Endothelial cell (in vitro differentiated cells): ENCODE measurements at places on chromosomes 3 and 15.

- no peak for DNase-seq
Observed at GRCh38 chr3:186717039-186717457, at the start of gene KNG1. Gene KNG1, plus strand, starts transcription at chr3:186717359. Its CDS starts 184 bp downstream, at chr3:186717543.

DNA sequence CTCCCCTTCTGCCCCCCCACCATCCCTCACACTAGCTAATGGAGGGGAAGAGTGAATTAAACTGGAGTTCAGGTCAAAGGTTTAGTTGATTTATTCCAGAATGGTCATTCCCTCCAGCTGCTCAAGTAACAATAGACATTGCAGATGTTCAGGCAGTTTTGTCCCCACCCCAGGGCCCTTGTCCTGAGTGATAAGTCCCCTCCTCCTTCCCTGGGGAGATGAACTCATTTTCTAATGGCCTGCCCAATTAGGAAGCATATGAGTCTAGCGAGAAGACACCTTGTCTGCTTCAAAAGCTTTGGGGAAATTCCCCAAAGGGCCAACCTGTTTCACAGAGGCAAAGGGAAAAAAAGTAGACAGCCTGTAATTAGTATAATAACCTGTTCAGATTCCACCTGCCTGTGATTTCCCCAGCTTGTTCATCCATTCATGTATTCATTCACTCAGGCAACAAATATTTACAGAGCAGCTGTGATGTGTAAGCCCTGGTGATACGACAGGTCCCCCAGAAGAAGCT lies 165.3 kb downstream of the SHQ1 start:
- DNase-seq, result no peak

DNA sequence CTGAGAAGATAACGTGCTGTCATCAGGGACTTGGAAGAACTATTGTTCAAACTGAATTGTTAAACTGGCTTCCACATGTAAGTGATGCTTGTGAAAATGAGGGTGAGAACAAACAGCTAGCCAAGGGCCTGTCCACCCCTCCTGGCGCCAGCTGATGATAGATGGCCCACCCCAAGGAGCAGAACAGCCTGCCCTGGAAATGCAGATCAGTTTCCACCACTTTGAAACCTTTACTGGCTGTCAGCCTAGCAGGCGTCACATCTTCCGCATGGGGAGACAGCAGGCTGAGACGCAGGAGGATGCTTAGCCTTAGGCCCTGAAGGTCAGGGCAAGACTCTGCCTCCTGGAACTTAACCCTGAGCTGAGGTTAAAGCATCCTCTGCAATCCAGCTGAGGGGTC lies 6.4 kb upstream of the SLC51B start:
- no peak for DNase-seq

DNA sequence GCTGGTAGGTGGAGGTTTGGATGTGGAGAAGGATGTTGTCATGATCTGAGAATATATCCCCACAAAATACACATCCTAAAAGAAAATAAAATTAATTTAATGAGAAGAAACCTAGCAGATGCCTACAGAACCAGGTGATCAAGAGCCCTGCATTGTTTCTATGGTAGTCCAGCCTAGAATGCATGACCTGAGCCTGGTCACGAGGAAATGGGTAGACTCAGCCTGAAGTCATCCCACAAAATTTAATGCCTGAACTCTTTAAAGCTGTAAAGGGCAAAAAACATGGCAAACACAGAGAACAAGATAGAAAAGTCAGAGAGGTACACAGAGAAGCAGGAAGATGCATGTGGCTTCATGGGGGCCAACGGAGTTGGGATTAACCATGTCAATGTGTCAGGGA lies 36.0 kb downstream of the LDHAL6B start:
- DNase-seq, result no peak

DNA sequence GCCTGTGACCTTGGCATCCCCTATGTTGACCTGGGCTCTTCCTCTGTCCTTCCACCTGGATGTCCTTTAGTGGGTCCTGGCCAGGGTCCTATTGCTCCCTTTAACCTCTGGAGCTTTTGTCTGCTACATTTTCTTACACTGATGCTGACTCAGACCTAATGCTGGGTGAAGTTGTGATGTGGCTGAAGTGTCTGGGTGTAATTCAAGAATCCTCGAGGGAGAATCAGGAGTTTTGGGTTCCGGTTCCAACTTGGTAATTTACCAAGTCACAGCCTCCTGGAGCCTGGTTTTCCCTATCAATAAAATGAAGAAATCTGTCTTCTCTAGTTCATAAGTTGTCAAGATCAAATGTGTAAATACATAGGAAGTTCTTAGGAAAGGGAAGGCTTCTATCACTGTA lies 25.6 kb downstream of the CEP19 start:
- DNase-seq, result no peak

DNA sequence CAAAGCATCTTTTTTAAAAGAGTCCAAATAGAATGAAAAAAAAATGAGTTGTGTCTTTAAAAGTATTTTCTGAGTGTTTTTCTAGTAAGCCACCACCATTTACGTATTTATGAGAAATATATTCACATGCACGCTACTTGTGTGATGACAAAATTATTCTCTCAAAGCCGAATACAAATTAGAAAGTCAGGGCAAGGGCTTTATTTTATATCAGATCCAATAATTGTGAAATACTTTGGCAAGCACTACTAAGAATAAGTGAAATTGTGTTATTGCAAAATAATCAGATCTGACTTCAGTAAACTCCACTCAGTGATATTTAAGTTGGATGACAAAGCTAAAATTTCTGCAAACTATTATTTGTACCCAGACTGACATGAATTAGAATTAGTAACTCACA lies 589.3 kb upstream of the KCNMB2 start:
- no peak for DNase-seq

- no peak for DNase-seq
Observed at GRCh38 chr3:36397841-36398240, 17.5 kb downstream of the STAC start.

DNA sequence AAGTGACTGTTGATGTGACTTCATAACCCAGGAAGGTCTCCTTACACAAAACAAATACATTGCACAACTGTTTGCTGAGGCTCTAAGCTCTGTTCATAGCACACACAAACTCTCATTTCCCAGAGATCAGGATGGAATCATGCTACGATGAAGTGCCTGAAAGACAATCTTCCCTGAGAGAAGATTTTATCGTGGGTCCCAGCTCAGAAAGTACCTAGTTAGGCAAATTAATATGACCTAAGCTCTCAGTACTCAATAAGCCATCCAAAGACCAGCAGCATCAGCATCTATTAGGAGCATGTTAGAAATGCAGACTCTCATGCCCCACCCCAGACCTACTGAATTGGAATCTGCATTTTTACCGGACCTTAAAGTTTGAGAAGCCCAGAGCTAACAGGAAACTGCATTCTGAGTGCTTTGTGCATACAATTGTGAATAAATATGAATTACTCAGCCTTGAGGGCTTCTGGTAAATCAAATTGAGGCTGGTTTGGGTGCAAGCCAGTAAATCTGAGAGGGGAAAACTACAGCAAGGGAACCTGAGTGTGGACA lies 161.5 kb upstream of the C2CD4B start:
- no peak for DNase-seq

DNA sequence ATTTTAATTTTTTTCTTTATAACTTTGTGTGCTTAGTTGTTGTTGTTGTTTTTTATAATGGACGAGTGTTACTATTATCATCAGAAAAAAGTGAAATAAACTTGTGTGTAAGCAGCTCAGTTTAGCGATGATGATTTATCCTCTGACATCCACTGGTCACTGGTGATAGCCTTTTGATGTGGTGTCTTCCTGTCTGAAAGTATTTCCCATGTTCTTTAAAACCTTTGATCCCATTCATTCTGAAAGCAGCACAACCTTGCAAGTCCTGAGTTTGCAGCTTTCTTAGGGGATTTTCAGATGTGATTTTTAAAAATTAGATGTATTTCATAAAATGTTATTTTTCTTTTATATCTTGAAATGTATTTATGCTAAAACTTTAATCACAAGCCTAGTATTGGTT lies 85.9 kb upstream of the ZPLD1 start:
- DNase-seq, result no peak

DNA sequence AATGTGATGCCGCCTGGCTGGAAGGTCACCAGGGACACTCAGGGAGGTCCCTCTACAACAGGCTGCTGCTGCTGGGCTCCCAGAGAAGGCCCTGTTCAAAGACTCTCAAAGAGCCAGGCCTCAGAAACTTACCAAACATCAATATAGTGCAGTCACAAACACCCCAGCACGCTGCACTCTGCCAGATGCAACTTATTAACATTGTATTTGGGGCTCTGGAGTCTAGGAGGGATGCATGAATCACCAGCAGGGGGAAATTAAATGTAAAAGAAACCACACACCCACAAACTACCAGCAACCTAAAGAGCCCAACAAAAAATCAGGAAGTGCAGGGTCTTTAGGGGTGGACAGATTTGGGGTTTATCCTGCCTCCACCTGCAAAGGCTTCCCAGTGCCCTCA lies 74.6 kb upstream of the SPATA12 start:
- DNase-seq, result no peak

GRCh38 chr3:49470714-49471420 lies 800 bp downstream of the DAG1 start:
- no peak for DNase-seq

GRCh38 chr3:128548426-128549282 lies 55.7 kb upstream of the GATA2 start:
- no peak for DNase-seq

DNA sequence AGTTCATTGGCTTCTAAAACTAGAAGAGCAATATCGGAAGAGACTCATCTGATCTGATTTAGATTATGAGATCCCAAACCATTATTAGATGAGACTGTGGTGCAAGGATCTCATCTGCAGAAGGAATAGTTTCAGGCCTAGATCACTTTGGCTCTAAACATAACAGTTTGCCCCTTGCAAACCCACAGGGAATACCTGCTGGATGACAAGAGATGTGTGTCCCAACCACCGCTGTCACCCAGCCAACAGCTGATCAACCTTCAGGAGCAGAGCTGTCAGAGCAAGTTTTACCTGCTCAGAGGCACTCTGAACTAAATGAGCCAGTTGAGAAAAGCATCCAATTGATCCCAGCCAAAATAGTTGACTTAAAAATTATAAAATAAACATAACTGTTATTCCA lies 64.0 kb upstream of the ST3GAL6 start:
- no peak for DNase-seq

DNA sequence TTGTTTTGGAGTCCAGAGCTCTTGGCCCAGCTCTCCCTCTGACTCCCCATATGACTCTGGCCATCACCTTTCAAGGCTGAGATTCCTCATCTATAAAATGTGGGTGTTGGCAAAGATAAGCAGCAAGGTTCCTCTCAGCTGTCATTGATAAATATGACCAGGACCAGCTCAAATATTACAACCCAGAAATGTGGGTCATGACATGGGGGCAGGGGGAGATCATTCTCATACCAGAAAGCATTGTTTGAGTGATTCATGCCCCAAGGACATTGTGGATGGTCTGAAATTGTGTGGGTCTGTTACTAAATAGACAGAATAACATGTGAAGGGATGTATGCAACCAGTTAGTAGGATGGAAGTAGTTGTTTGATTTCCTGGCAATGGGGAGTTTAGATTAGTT lies 13.9 kb downstream of the UPK1B start:
- no peak for DNase-seq

DNA sequence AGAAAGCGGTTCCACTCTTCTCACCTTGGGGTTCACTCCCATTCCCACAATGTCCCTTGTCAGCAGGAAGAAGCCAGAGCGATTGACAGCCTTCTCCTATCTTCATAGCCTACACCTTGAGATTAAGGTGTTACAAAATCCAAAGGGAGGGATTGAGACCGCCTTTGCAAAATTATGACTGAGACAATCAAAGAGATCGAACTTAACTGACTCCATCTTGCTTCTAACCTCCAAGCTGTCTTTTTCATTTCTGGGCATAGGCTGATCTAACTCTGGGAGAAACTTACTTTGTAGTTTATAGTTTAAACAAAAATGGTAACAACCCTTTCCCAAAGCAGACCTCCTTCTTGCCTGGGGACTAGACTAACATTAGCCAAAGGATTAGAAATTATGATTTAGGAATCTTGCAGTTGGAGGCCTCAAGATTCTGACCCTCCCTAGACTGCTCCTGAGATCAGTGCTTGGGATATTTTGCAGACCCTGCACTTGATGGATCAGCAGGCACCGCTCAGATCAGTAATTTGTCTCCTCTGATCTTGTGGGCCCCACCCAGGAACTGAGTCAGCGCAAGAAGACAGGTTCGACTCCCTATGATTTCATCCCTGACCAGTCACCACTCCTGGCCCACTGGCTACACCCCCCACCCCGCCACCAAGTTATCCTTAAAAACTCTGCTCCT lies 40.0 kb downstream of the PAQR5 start:
- DNase-seq, result no peak

GRCh38 chr3:49183873-49184272 lies 12.5 kb downstream of the KLHDC8B start:
- no peak for DNase-seq

- DNase-seq, result no peak
Observed at GRCh38 chr15:100175406-100176114, 166.2 kb downstream of the ADAMTS17 start.

GRCh38 chr3:129375099-129375498 lies 53.3 kb downstream of the EFCAB12 start:
- DNase-seq, result no peak

GRCh38 chr3:72003936-72004335 lies 219.0 kb upstream of the PROK2 start:
- DNase-seq, result no peak

GRCh38 chr3:37064747-37065146 lies 71.4 kb downstream of the MLH1 start:
- DNase-seq, result no peak

GRCh38 chr15:31905054-31905453 lies 125.3 kb upstream of the CHRNA7 start:
- no peak for DNase-seq

DNA sequence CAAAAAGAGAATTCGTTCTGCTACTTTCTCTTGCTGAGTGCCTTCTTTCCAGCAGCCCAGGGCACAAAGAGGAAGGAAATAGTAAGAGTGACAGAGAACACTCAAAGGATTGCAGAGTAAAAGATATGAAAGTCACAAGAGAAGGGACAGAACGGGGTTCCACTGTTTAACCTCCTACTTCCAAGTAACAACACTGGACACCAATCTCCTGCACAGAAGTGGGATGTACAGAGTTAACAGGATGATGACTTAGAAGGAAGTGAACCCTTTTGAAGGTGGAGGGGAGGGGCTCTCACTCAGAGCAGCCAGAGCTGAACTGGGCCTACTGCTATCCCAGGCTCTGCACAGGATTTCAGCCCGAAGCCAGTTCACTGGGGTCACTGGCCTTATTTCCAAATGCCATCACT lies 130.1 kb upstream of the PRICKLE2 start:
- DNase-seq, result no peak

GRCh38 chr15:42069496-42070278 lies 24.7 kb downstream of the PLA2G4D start:
- DNase-seq, result no peak

GRCh38 chr3:39106851-39107387 lies 508 bp downstream of the GORASP1 start:
- DNase-seq, result peak; percentile 68

- DNase-seq, result no peak
Observed at GRCh38 chr15:56608993-56609392, 124.3 kb downstream of the ZNF280D start.

GRCh38 chr3:124048967-124049798 lies 57.3 kb upstream of the ROPN1 start:
- no peak for DNase-seq

- DNase-seq, result no peak
Observed at GRCh38 chr15:61025308-61025707, 203.8 kb downstream of the RORA start.
